ENCODE measurements at places on chromosomes 3 and 15.

GRCh38 chr3:14248849-14249523 is 70.4 kb downstream of the LSM3 start:
- no peak for DNase-seq

DNA sequence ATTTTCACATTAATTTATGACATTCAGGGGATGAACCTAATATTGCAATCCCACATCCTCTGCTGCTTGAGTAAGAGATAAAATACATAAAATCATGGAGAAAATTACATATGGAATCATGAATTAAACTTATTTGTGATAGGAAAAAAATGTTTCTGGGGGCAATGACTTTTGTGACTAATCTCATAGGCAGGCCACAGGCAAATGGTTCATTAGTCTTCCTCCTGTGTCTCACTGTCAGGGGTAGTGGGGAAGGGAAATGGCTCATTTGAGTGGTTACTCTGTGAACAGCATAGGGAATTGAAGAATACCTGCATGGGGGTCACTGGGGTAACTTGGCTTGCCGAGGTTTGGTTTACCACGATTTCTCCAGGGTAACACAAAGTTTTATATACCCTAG is 72.0 kb downstream of the TFG start:
- no peak for DNase-seq

GRCh38 chr3:190073264-190074008 is 47.3 kb downstream of the P3H2 start:
- no peak for DNase-seq

DNA sequence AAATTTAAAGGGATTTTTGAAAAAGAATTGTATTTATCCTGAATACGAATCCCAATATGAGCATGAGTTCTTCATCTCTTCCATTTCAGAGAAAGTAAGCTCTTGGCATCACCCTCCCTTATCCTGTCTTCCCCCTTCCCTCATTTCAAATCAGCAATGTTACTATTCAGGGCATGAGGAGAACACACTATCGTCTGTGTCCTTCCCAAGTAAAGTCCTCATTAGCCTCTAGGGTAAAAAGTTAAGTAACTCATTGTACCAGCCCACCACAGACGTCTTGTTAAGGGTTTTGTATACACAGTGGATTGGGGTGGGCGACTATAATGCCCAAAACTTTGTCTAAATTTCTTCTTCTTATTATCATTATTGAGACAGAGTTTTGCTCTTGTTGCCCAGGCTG is 14.8 kb downstream of the ARL6IP5 start:
- no peak for DNase-seq

GRCh38 chr3:105511031-105511430 is 144.3 kb downstream of the ALCAM start:
- DNase-seq: no peak

DNA sequence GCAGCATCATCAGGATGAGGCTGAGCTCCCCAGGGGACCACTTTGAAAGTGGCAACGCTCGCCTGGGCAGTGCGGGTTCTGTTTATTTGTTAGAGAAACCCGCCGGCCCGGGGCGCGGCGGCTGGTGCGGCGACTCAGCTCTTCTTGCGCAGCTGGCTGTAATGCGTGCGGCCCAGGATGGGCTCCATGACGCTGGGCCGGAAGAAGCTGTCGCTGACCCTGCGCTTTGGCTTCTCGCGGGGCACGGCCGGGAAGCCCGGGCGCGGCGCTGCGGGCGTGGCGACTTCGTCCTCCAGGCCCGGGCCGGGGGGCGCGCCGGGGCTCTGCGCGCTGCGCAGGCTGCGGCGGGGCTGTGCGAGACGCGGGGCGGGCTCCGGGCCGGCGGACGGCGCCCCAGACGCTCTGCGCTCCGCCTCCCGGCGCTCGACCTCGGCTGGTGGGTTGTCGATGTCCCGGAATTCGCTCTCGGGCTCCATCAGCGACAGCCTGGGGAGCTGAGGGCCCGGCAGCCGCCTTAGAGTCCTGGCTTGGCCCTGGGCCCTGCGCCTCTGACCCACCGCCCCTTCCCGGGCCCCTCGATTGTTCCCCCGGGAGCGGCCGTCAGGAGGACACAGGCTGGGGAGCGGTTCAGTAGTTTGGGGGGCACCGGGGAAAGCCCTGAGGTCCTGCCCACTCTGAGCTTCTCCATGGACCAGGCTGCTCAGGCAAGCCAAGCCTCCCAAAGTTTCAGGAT is 10.3 kb upstream of the KIF7 start:
- DNase-seq: peak; percentile 32

DNA sequence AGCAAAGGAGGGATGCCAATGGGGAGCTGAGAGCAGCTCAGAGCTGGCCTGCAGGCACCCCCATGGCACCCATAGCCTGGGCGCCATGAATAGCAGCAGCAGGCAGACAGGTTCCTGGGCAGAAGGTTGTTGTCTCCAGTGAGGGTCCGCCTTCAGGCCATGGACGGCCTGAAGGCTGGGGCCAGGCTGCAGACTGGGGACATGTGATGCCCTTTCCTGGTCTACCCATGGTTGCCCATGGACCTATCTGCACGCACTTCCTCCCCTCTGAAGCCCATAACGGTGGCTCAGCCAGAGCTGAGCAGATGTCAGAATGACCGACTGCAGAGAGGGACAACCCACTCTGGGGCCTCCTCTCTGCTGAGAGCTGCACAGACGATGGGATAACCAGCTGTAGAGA is 256.8 kb downstream of the PLOD2 start:
- no peak for DNase-seq

GRCh38 chr3:132232231-132232792 is 84.9 kb upstream of the ACP3 start:
- DNase-seq: no peak

GRCh38 chr15:28994831-28995596 is 109.2 kb downstream of the APBA2 start:
- DNase-seq: no peak

GRCh38 chr3:38627956-38628355 is 21.5 kb downstream of the SCN5A start:
- no peak for DNase-seq

DNA sequence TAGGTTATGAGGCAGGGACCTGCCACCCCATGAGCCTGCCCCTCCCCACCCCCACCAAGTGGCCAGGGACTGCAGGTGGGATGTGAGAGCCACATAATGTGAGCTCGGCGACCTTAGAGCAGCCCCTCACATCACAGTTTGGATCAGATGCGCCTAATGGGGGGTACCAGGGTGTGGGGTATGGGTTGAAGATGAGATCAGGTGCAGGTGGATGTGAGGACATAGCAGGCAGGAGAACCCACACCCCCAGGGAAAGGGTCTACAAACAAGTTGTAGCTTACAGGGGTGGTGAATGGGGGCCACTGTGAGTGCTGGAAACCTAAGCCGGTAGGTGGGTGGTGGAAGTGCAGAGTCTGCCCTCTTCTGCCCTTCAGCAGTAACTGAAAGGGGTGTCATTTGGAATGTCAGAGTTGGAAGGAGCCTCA is 94.0 kb downstream of the CORO2B start:
- DNase-seq: peak; percentile 30

GRCh38 chr15:69790632-69791031 is 307.1 kb downstream of the TLE3 start:
- no peak for DNase-seq

GRCh38 chr3:59480486-59480995 is 430.7 kb upstream of the CFAP20DC start:
- peak; percentile 7 for DNase-seq

Data from RKO (cell line).